Activated naive CD8-positive, alpha-beta T cell treated with anti-CD3 and anti-CD28 coated beads for 36 hours (primary cell): ENCODE measurements at places on chromosomes 6 and 20. TPM values are rescaled to one million over a fixed set of nuclear protein-coding genes. Genes with fewer than 3 reads are reported as not detected.

Gene CRISP3
- not detected for total RNA-seq

DNA sequence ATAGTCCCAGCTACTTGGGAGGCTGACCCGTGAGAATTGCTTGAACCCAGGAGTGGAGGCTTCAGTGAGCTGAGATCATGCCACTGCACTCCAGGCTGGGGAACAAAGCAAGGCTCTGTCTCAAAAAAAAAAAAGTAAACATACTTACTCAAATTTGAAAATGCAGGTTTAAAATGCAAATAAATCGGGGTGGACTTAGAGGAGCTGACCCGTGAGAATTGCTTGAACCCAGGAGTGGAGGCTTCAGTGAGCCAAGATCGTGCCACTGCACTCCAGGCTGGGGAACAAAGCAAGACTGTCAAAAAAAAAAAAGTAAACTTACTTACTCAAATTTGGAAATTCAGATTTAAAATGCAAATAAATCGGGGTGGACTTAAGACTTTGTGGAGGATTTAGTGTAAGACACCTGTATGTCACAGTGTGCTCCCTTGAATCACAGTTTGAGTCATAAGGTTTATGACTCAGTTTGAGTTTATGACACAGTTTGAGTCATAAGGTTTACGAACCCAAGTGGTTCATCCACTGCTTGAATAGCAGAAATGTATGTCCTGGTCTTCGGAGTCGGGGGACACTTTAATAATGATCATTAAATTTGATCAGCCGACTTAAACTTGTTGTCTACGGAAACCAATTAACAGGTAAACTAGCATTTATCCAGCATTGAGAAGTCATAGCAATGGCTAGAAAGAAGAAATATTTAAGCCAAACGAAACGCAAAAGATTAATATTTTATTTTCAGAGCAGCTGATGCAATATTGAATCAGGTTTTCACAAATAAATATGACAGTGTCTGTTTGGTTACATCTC lies 6.8 kb upstream of the MRPS10 start:
- no peak for DNase-seq
- peak overlapping the region; percentile 86 for H3K27ac ChIP-seq
- no peaks in the 10 kb centered on the region for H3K36me3 ChIP-seq

Gene ZNF292
- 42.6 TPM for total RNA-seq

Gene CABLES2
- 5.3 TPM for total RNA-seq

DNA sequence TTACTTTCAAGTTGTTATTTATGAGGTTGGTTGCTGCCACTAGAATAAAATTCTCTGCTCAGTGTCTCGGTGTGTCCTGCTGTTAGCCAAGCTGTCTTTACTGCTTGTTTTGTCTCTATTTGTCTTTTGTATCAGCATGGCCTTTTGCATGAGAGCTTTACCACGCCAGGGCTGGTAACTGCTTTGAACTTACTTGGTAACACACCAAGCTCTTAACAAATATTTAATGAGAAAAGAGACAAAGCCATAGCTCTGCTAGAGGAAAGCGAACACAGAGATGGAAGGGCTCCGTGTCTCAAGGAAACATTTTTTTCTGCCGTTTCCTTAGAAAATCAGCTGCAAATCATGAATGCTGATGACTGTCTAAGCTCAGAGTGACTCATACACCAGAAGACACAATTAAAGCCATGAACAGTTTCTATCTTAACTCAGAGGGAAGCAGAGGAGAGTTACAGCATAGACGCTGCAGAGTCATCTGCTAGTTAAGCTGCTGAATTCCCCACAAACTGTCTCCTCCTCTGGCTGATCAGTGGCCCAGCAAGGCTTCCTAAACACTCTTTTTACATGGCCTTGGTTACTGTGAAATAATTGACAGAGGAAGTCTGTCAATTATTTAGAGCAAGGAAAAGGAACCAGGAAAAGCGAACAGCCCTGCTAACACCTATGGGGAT lies 44.8 kb downstream of the AGPAT4 start:
- peaks cover 14% of the 10 kb centered on the region for H3K36me3 ChIP-seq
- H3K4me3 ChIP-seq: no peak overlapping the region
- no peak overlapping the region for H3K27ac ChIP-seq
- H3K27me3 ChIP-seq: no peaks in the 10 kb centered on the region
